Cortex of kidney (tissue), 1 donor: ENCODE measurements at places on chromosomes 11 and 22.

GRCh38 chr11:34586488-34587281 lies 34.2 kb upstream of the EHF start:
- no peak for DNase-seq

- no peak for DNase-seq
Observed at GRCh38 chr11:36818410-36818809, 220.4 kb upstream of the RAG2 start.

DNA sequence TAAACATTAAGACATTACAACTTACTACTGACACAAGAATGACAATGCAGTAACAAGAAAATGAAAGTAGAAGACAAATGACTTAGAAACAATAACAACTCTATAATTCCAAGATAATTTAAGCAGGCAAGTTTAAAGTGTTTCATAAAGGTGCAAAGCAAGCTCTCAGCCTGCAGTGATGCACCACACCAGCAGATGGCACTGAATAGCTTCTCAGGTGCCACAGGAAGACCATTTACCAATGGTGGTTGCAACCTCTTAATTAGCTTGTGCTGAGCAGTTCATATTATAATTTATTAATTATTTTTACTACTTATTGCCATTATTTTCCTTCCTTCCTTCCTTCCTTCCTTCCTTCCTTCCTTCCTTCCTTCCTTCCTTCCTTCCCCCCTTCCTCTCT lies 60.6 kb downstream of the NXPE2 start:
- no peak for DNase-seq

- no peak for DNase-seq
Observed at GRCh38 chr11:77557553-77557952, 32.2 kb upstream of the AQP11 start.

DNA sequence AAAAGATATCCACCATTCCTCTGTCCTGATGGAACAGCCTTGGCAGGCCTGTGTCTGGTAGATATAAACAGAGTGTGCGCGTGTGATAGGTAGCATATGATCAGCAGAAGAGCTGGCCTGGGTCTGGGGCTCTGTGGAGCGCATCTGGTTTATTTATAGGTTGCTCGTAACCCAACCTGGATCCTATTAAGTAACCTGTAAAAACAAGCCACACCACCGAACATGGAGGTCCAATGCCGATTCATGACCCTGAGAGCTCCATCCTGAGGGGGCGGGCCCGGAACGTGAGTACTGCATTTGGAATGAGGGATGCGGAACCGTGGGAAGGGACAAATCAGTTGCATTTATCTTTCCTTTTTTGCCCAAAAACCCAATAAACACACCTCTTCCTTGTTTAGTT lies 31.9 kb upstream of the APOL5 start:
- DNase-seq, result no peak

DNA sequence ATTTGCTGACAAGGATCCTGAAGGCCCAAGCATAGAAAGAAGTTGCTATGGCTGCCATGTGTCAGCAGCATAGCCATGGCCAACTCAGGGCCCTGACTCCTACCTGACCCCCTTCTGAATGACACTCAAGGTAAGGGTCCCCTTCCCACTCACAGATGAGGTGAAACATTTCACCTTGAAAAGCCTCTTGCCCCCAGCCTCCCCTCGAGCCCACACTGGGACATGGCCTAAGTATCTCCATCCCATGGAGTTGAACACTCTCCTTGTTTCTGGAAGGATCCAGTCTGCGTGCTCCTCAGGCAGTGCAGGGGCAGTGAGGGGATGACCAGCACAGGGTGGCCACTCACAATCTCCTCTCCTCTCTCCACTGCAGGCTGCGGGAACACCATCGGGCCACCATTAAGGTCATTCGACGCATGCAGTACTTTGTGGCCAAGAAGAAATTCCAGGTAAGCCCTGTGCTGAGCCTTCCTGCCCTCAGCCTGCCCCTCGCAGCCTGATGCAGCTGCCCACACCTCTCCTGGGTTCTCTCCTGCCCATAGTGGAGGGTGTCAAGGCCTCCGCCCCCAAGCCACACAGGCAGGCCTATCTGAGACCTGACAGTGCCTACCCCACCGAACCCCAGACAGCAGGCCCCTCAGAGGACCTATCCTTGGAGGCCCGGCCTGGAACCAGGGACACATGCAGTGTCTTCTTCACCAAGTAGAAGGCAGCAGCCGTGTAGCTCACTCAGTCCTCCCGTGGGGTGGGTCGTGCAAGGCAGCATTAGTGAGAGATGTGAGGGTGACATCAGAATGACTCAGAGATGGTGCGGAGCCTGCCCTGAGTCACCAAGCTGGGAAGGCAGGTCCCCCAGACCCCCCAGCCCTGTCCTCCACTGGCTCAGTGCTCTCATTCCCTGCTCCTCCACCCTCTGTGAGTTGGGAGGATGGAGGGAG lies 68.9 kb upstream of the KCNQ1OT1 start:
- DNase-seq, result no peak

DNA sequence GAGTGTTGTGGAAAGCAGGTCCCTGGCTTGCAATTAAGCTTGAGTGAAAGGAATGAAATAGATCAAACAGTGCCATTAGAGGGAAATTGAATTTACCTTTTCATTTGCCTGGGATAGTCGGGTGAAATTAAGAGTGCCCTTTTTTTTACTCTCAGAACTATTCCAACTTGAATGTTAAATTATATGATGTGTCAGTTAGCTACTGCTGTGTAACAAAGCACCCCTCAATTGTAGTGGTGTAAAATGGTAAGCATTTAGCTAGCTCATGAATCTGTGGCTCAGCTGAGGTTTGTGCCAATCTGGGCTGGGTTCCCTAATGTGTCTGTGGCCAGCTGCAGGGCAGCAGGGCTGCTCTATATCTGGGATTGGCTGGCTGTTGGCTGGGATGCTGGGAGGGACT lies 571.4 kb downstream of the MN1 start:
- DNase-seq, result no peak

- no peak for DNase-seq
Observed at GRCh38 chr11:96091476-96091875, 167.6 kb upstream of the MTMR2 start.

- no peak for DNase-seq
Observed at GRCh38 chr11:10272132-10272531, 21.9 kb downstream of the SBF2 start.

DNA sequence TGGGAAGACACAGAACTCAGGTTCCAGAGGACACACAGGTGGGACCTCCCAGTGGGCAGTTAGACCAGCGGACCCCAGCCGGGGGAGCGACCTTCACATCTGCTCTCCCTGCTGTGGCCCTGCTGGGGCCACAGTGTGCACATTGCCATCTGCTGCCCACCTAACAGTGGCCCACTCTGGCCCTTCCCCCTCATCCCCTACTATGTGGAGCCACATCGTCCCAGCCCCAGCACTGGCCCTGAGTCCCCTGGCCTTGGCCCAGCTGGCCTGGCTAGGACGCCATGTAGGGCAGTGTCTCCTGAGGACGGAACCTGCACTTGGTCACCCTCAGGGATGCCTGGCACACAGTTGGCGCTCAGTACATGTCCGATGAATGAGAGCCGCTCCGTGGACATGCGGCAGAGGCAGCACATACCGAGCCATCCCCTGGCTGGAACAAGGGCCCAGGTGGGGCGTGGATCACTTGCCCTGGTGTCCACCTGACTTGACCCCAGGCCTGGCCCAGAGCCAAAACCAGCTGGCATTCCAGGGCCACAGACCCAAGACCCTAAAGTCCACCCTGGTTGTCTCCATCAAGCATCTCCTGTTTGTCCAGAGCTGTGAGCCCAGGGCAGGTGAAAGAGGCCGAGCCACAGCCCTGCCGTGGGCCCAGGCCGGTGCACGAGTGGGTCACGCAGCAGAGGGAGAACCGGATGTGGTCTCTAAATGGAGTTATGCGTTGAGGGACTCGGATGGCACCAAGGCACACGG lies 93.1 kb upstream of the FGF3 start:
- DNase-seq, result no peak

DNA sequence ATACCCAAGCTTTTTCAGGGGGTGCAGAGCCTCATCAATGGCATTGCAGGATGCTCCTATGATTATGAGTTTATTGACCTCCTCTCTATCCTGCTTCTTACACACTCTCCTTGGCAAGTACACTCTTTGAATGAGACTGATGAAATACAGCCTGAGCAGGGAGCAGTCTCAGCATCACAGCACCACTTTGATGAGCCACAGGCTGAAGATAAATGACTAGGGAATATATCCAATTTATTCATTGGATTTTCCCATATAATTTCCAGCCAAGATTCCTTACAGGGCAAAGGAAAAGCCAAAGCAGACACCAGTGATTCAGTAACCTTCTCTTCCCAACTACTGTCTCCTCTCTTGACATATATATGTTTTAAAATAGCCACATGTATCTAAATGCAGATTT lies 79.2 kb downstream of the CASP12 start:
- no peak for DNase-seq

DNA sequence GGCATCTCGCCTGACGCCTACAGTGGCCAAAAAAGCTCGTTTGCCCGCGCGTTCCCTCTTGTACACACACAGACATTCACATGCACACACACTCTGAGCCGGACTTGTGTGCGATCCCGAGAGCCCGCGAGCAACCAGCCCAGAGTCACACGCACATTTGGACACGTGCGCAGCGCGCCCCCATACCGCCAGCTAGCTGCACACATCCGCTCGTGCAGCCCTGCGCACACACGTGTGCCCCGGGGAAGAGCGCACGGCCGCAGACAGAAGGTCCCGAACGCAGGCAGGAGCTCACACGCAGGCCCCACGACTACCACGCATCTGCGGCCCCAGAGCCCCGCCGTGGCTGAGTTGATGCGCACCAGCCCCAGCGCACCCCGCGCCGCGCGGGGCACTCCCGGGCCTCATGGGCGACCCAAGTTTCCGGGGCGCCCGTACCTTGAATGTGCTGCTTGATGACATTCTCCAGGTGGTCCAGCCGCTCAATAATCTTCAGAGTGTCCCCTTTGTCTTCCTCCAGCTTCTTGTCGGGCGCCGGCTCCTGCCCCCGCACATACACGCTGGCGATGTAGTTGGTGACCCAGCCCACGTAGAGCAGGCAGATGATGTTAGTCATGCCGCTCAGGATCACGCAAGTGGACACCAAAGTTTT lies 758 bp downstream of the GALNT18 start:
- DNase-seq, result no peak

GRCh38 chr11:2776351-2777061 lies 76.7 kb upstream of the KCNQ1OT1 start:
- DNase-seq, result no peak

GRCh38 chr11:117337076-117337475 lies 9.4 kb downstream of the CEP164 start:
- no peak for DNase-seq

DNA sequence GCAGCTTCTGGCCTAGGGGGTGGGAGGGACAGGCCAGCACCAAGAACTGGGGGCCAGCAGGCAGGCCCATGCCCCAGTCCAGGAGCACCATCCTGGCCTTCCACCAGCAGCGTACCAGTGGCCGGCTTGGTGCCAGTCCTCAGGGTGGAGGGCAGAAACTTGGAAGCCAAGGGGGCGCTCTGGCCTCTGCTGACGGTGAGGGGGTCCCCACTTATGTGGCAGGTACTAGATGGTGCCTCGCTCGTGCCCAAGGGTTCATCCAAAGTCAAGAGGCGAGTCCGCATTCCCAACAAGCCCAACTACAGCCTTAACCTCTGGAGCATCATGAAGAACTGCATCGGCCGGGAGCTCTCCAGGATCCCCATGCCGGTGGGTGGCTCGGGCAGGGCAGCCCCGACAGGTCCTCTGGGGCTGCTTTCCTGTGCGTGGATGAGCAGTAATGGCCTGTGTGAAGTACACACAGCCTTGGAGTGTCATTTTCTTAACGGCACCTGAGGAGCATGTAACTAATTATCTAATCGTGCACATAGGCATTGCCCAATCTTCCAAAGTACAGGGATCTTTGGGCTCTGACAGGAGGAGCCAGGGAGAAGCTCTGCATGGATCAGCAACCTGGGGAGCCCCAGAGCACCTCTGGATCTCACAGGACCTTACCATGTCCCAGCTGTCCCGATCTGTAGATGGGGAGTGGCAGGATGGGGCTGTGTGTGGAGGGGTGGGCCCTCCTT lies 79.1 kb downstream of the MORC2 start:
- DNase-seq, result no peak

DNA sequence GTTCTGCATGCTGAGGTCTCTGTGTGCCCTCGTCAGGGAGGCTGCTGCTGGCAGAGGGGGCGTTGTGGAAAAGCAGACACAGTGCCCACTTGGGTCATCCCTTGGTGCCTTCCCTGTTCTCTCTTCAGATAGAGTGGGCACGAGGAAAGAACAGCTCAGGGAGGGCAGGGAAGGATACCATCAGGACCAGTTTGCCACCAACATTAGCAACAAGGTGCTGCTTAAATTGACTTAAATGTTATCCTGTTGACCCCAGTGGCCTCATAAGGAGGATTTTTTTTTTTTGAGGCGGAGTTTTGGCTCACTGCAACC lies 91.2 kb downstream of the BCR start:
- no peak for DNase-seq
